ENCODE measurements at places on chromosomes 6 and 20. TPM values are rescaled to one million over a fixed set of nuclear protein-coding genes. Genes with fewer than 3 reads are reported as not detected.

Gene PLCB4
- total RNA-seq: 30.5 TPM

Gene FLRT3
- 1.1 TPM for total RNA-seq

Gene MDFI
- 2.4 TPM for total RNA-seq

GRCh38 chr6:90286884-90287488 lies 9.7 kb downstream of the BACH2 start:
- DNase-seq: peak; percentile 76
- no peak overlapping the region for H3K4me3 ChIP-seq
- no peaks in the 10 kb centered on the region for H3K36me3 ChIP-seq
- H3K27ac ChIP-seq: no peak overlapping the region

DNA sequence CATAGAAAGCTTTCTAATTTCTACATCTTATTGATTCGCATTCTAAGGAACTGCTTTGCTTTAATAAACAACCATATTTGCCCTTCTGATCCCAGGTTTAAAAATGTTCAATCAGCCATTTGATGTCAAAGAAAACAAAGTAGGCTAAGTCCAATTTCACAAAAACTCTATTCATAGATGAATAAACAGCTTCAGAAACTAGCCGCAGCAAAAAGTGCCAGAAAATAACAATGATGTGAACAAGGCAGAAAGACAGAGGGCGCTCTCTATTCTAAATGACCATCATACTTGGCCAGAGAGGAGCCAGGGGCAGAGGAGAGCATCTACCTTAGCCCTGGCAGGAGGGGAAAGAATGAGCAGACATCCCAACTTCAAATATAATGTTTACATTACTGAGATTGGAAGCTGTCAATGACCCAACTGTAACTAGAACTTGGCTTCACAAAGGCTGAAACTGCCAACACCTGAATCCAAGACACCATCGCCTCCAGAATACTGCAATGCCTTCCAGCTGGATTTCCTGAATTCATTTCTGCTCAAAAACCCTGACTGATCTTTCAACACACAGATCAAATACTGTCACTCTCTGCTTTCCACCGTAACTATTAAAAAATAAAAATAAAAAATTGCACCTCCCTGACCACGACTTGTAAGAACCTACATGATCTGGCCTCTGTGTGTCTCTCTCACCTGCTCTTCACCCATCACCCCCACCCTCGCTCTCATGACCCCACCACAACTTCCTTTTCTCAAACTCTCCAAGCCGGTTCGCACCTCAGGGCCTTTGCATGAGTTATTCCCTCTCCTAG lies 9.5 kb downstream of the CNKSR3 start:
- H3K27ac ChIP-seq: no peak overlapping the region
- peaks cover 3% of the 10 kb centered on the region for H3K36me3 ChIP-seq
- H3K4me3 ChIP-seq: no peak overlapping the region
- no peak for DNase-seq
- H3K4me1 ChIP-seq: no peaks in the 10 kb centered on the region

DNA sequence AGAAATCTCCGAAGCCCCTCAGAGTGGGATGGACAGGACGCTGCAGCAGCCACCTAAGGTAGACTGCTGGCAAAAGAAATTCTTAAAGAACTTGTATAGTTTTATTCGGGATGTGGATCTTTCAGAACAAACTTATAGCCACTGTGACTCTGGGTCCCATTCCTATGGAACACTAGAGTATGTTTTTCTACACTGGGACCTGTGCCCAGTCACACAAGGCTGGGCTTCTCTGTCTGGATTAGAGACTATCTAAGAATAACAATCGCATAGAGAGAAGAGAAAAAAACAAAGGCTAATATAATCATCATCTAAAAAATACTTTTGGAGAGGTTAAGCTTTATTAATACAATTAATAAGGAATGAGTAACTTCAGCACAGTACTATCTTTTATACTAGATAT lies 28.9 kb downstream of the RMND1 start:
- H3K4me3 ChIP-seq: no peak overlapping the region
- H3K4me1 ChIP-seq: no peaks in the 10 kb centered on the region
- no peak for DNase-seq
- no peaks in the 10 kb centered on the region for H3K27me3 ChIP-seq
- no peak overlapping the region for H3K27ac ChIP-seq

DNA sequence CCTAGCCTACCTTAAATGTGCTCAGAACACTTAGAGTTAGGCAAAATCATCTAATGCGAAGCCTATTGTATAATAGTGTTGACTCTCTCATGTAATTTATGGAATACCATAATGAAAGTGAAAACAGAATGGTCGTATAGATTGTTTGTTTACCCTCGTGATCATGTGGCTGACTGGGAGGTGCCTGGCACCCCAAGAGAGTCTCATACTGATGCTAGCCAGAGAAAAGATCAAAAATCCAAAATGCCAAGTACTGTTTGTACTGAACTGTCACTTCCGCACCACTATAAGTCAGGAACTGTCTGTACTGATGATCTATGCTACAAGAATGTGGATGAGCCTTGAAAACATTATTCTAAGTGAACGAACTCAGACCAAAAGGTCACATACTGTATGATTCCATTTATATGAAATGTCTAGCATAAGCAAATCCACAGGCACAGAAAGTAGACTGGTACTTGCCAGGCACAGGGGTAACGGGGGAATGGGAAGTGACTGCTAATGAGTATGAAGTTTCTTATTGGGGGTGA lies 22.4 kb downstream of the ZMYND8 start:
- DNase-seq: peak; percentile 69
- H3K27me3 ChIP-seq: no peaks in the 10 kb centered on the region
- peak overlapping the region; percentile 92 for H3K27ac ChIP-seq
- H3K4me1 ChIP-seq: peaks cover 7% of the 10 kb centered on the region
- H3K4me3 ChIP-seq: no peak overlapping the region

- peaks cover 26% of the 10 kb centered on the region for H3K4me1 ChIP-seq
- no peaks in the 10 kb centered on the region for H3K36me3 ChIP-seq
- H3K27ac ChIP-seq: peak overlapping the region; percentile 66
- DNase-seq: no peak
- no peak overlapping the region for H3K4me3 ChIP-seq
These were observed 181.9 kb downstream of the GMPR start for GRCh38 chr6:16420337-16420714.

DNA sequence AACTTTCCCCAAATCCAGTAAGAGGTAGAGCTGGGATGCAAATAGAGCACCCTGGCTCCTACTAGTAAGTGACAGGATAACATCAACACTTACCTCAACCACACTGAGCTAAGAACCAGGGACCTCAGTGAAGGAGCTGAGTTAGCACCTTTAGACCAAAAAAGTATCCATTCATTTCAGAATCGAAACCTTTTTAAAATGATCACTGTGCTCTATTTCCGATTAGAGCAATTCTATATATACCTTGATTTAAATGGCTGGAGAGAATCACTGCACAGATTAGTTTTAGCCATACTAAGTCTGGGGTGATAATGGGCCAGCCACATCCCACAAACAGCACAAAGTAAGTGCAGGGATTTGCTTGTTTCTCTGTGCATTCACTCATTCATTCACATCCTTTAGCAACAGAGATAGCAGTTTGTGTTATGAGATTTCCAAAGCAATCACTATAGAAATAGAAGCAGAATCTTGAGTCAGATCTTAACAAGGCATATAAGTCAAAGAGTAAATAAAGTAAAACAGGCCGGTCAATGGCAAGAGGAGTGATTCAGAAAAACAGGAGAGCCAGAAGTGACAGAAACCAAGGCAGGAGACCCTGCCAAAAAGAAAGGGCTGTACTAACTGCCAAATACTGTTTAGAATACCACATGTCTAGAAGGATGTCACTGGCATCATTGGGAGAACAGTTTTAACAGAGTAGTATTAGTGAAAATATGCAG lies 136.3 kb downstream of the KIF13A start:
- H3K27me3 ChIP-seq: no peaks in the 10 kb centered on the region
- DNase-seq: no peak
- H3K4me3 ChIP-seq: no peak overlapping the region

DNA sequence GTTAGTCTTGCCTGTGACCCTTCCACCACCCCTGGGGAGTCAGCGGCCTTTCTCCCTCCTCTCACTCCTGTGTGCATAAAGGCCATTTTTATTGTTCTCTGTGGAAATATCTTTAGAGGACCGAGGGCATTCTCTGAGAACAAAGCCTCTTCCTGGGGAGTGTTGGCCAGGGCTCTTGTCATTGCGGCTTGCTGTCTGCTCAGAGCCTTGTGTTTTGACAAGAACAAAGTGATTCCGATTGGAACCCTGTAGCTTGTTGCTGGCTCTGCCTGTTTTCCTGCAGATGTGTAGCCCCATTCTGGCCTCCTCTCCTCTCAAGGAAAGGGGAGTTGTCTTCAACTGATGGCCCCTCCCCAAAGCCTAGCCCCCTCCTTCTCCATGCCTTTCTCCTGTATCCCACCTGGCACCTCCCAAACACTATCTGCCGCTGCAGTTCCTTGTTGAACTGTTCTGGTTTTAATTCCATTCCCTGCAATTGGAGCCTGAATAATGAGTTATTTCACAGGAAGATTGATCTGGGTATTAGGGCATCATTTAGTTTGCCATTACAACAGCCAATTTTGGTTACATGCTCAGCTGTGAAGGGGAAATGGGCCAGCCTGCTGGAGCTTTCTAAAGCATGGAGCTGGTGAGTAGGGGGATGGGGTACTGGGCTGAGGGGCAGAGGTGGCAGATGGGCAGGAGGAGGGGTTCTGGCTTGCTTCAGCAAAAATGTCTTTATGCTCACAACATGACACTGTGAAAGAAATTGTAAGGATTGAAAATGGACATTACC lies 252.5 kb downstream of the LRFN2 start:
- H3K27ac ChIP-seq: no peak overlapping the region
- H3K4me1 ChIP-seq: no peaks in the 10 kb centered on the region
- no peaks in the 10 kb centered on the region for H3K27me3 ChIP-seq

DNA sequence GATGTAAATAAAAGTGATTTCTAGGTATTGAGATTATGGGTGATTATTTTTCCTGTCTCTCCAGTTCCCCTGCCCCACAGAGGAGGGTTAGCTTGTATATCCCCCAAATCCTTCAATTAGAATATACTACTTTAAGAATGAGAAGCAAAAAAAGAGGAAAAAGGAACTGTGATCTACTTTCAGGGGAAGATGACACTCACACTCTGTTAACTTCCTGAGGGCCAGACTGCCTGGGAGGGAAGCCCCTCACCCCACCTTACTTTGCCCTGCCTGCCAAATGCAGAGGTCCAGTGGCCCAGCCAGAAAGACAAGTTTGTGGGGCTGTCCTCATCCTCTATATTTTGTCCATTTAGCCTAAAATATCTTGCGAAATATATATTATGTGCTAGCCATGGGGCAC lies 9.2 kb upstream of the LY86 start:
- no peaks in the 10 kb centered on the region for H3K27me3 ChIP-seq
- no peaks in the 10 kb centered on the region for H3K4me1 ChIP-seq
- H3K27ac ChIP-seq: no peak overlapping the region

- H3K27ac ChIP-seq: no peak overlapping the region
- H3K4me1 ChIP-seq: peaks cover 16% of the 10 kb centered on the region
- no peak for DNase-seq
- no peaks in the 10 kb centered on the region for H3K27me3 ChIP-seq
- H3K36me3 ChIP-seq: no peaks in the 10 kb centered on the region
These were observed 6.5 kb downstream of the PXDC1 start for GRCh38 chr6:3744901-3745470.
